ENCODE measurements at places on chromosomes 11 and 22.

- DNase-seq = no peak
These were observed 1.0 kb downstream of the REXO2 start for GRCh38 chr11:114440121-114440860.

- DNase-seq = no peak
These were observed 2.5 kb downstream of the USP2 start for GRCh38 chr11:119378851-119379465.

- peak; percentile 34 for DNase-seq
These were observed 3.3 kb upstream of the RAG1 start for GRCh38 chr11:36564376-36565030.

- no peak for DNase-seq
These were observed 182.7 kb downstream of the BLID start for GRCh38 chr11:121933294-121933693.

- DNase-seq = no peak
These were observed 4.5 kb downstream of the MAJIN start for GRCh38 chr11:64967375-64967774.

GRCh38 chr11:2378527-2379210 lies 1.6 kb downstream of the CD81 start:
- DNase-seq = no peak

DNA sequence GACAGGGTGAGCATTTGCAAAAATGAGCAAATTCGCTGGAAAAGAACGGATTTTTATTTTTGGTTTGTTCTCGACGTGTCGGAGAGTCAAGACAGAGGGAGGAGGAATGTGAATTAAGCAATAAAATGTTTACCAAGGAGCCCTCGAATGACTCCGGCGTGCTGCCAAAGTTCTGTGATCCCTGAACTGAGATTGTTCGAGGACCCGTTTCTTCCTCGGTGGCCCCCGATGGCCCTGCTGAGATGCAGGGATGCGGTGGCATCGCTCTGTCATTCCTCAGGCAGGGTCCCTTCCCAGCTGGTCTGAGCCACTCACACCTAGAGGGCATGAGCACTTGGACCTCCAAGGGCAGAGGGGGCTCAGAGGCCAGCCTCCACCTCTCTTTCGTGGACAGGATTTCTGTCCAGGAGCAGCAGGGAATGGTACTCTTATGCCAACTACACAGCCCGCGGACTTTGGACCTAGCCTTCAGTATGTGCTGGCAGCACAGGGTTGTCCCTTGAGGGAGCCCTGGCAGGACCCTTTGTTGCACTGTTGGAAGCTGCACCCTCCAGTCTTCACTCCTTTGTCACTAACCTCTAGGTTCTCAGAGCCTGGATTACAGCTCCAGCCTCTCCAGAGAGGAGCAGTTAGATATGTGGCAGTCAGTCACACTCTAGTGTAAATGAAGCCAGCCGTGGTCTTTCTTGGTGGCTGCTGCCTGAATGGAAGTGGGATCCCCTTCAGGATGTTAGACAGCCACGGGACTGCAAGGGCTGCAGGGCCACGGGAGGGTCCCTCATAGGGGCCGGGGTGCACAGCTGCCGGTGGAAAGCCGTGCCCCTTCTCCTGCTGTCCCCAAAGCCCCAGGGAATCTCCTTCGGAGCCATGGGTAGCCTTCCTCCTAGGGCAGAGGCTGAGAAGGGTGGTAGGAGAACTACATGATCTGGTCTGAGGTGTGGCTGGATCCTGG lies 109.4 kb upstream of the ANO1 start:
- no peak for DNase-seq

GRCh38 chr11:63869171-63869591 lies 30.3 kb downstream of the MARK2 start:
- no peak for DNase-seq

- no peak for DNase-seq
These were observed 71.4 kb upstream of the SEZ6L start for GRCh38 chr22:26097840-26098239.
